ENCODE measurements at places on chromosomes 6 and 20.

- no peak for DNase-seq
Observed at GRCh38 chr20:16942051-16942450, 193.9 kb downstream of the OTOR start.

DNA sequence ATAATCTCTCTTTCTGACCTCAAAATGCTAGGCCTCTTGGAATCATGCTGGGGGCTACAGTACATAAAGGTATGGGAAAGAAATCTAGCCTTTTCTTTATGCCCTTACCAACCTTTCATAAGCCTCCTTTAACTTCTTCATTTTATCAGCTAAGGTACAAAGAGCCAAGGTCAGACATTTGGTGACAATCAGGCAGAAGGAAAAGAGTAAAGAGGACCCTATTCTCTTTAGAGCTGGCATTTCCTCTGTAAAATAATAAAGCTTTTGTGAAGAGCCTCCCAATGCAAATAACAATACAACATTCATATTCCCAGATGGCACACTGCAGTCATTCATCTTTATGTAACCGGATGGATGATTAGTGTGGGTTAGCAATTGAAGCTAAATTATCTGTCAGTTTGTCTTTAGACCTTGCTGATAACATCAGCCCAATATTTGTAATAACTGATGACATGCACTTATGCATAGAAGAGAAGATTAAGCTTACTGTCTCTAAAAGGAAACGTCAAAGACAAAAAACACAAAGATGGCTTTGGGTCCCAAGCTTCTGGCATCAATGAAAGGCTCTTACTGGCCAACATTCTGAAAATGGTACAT lies 163.1 kb downstream of the IBTK start:
- DNase-seq: no peak

GRCh38 chr6:86010915-86011786 lies 368.5 kb upstream of the SYNCRIP start:
- no peak for DNase-seq

- DNase-seq: no peak
Observed at GRCh38 chr6:137849981-137850714, 16.9 kb upstream of the TNFAIP3 start.

DNA sequence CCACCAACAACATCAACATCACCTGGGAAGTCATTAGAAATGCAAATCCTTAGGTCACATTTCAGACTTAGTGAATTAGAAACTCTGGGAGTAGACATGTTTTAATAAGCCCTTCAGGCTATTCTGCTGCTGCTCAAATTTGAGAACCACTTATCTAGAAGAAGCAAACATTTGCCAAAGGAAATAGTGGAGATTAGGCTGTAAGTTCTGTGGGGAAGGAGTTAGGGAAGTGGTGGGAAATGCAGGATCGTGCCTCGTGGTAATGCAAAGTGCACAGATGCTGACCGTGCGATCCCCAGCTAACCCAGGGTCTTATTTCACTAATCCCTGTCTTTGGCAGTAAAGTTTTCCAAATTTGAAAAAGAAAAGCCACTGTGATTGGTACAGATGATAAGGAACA lies 328.5 kb downstream of the EPM2A start:
- DNase-seq: no peak

GRCh38 chr6:46323966-46324622 lies 153.3 kb upstream of the ENPP5 start:
- no peak for DNase-seq

GRCh38 chr20:22453244-22454080 lies 130.9 kb downstream of the FOXA2 start:
- no peak for DNase-seq

DNA sequence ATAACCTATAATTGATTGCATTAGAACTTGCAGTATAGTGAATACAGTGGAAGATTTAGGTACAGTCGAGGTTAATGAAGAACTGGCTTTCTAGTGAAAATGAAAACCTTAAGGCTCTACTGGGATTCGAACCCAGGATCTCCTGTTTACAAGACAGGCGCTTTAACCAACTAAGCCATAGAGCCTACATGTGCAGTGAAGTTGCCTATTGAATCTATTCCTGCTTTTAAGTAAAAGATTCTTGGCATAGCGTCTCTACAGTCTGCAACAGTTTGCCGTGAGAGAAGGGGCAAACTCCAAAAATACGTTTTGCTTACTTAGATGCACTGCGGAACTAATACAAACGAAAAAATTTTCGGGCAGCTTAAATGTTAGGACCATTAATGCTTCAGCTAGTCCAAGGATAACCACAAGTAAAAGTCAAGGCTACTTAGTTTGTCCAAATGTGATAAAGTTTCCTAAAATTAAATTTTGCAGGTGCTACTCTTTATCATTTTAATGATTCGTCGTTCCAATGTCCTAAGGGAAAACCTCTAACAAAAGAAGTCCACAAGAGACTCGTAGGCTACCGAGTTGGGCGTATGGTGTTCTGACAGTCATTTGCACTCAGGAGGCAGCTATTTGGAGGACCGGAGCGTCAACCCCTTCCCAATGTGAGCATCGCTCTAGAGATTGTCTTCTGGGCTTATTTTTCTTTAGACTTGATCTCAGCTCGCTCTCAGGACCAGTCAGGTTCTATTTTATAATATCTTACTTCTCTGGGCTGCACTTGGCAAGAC lies 31.3 kb upstream of the ZSCAN23 start:
- peak; percentile 87 for DNase-seq

GRCh38 chr6:139522511-139523220 lies 148.2 kb upstream of the CITED2 start:
- no peak for DNase-seq

DNA sequence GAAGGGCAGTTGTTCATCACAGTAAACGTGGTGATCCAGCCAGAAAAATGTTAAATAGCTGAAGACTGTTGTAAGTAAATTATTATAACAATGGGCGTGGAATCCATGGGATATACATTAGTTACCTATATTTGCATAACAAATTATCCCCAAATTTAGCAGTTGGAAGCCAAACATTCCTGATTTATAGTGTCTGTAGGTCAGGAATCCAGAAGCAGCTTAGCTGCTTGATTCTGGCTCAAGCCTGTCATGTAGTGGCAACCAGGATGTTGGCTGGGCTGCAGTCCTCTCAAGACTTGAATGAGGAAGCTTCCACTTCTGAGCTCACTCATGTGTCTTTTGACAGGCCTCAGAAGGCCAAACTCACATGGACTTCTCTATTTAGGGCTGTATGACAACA lies 6.9 kb upstream of the ADGRB3 start:
- DNase-seq: no peak

DNA sequence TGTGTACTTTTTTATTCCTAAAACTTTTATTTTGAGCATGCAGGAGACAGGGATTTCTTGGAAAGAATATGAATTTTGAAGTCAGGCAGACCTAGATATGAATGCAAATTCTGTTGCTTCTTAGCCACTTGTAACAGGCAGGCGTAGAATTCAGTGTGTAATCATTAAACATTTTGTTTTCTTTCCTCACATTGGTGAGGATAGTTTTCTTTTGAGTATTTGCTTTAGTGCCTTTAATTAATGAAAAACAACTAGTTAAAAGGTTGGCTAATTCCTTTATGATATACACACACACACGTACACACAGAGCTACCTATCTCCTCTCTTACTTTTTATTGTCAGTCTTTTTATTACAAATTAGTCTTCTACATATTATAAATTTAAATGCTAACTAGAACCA lies 342.3 kb downstream of the CDKAL1 start:
- no peak for DNase-seq

GRCh38 chr6:80642452-80642851 lies 536.0 kb downstream of the BCKDHB start:
- DNase-seq: no peak

DNA sequence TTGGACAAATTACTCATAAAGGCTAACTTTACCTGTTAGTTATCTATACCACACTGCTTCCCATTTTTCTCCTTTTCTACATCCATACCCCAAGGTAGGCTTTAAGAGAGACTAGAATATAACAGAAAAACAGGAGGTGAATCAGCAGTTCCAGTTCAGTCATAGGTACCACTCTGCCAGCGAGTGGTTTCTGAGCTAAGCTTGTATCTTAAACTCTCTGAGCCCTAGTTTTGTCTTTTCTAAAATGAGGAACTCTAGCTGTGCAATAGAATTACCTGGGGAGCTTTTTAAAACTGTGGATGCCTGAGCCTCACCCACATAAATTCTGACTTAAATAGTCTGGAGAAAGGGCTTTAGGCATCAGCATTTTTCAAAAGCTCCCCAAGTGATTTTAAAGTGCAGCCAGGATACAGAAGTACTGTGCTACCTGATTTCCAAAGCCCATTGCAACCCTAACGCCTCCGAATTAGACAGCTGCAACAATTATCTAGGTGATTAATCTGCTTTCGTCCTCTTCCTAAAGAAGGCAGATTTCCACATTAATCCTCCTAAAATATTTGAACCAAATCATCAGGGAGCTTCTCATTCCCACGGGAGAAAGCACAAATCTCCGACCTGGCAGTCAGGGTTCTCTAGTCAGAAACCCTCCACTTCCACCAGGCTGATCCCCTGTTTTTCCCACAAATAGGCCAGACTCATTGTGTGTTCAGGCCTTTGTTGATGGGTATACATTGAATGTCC lies 37.4 kb upstream of the RPL7L1 start:
- no peak for DNase-seq

GRCh38 chr20:11550657-11551338 lies 366.9 kb upstream of the BTBD3 start:
- no peak for DNase-seq

DNA sequence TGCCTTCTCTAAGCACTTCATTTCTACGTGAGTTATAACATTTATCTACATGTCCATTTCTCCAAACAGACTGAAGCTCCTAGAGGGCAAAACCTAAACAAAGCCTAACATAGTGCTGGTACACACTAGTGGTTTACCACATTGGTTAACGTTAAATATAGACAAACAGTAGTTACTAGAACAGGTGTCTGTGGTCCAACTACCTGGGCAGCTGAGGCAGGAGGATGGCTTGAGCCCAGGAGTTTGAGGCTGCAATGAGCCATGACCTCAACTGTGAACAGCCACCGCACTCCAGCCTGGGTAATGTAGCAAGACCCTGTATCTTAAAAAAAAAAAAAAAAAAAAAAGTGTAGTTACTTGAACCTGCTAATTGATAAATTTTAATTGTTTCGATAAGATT lies 26.5 kb downstream of the PTPRK start:
- no peak for DNase-seq

GRCh38 chr20:4916971-4917881 lies 84.1 kb downstream of the SLC23A2 start:
- no peak for DNase-seq

- no peak for DNase-seq
Observed at GRCh38 chr6:166348305-166348949, 6.1 kb upstream of the SFT2D1 start.

All from activated CD4-positive, alpha-beta T cell treated with anti-CD3 and anti-CD28 coated beads, Interleukin-2, Interleukin-6, amounts not matched to agents 100 ng/mL and 50 ng/mL, durations not matched to agents 16 hours and 8 hours (primary cell).